Germinal center (tissue), 1 donor: ENCODE measurements at places on chromosomes 7 and 10.
A peak's percentile ranks its signal among the peaks of the same experiment; 100 is the strongest.

GRCh38 chr7:113774182-113774807, 144.5 kb downstream of the PPP1R3A start:
- peak; percentile 3 for DNase-seq

DNA sequence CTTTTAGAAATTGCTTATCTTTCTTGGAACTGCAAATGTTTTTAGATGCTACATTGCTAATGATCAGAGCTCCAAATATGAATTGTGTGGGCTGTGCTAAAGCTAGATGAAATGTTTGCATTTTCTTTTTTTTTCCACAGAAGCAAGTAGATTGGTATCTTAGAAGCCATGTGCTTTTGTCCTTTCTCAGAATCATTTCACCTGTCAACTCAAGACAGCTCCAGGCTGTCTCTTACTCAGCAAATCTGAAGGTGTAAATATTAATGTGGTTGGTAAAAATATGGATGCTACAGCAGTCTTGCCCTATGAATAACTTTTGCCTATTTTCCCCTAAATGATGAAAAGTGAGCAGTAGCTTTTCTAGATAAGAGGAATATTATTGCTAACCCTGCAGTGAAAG, 41.2 kb downstream of the AP3M1 start:
- DNase-seq: no peak

- no peak for DNase-seq
These were observed 18.0 kb upstream of the DLG5 start for GRCh38 chr10:77944519-77944918.

- DNase-seq: peak; percentile 13
These were observed 232.7 kb upstream of the TAC1 start for GRCh38 chr7:97499204-97499603.

DNA sequence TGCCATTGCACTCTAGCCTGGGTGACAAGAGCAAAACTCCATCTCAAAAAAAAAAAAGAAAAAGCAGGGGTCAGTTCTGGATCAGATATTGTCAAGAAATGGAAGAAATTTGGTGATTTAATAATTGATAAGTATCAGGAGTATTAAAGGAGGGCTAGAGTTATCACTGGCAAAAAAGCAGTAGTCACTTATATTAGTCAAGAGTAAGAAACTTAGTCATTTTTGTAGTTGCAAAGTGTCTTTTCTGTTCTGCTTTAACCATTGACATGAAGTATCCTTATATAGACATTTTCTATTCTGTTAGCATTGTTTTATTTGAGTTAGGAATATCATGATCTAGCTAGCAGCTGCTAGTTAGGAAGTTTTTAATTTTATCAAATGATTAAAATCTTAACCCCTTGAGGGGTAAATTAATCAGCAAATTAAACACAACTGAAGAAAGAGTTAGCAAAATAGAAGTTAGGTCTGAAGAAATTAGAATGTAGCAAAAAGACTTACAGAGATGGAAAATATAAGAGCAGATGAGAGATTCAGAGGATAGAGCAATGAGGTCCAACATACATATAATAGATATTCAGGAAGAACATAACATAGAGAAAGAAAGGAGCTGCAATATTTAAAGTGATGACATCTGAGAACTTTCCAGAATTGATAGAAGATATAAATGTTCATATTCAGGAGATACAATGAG, 7.3 kb upstream of the CCDC6 start:
- no peak for DNase-seq

- DNase-seq: no peak
These were observed 1.0 kb upstream of the CHST15 start for GRCh38 chr10:124094419-124094785.

DNA sequence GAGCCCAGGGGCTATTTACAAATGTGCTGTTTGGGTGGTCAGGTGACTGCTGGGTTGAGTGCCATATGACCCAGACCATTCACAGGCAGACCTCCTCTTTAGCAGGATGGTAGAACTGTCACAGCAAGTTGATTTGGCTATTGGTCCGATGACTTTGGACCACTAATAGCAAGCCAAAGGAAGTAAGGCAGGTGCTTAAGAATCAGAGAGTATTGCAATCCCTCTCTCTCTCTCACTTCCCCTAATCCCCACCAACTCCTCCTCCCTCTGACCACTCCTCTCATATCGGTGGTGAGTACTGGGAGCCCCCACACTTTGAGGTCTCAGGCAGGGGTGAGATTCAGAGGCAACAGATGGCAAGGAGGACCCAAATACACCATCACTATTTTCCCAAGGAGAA, 165.3 kb downstream of the TRIL start:
- DNase-seq: no peak

- DNase-seq: no peak
These were observed 157.3 kb upstream of the AUTS2 start for GRCh38 chr7:69440976-69441375.

DNA sequence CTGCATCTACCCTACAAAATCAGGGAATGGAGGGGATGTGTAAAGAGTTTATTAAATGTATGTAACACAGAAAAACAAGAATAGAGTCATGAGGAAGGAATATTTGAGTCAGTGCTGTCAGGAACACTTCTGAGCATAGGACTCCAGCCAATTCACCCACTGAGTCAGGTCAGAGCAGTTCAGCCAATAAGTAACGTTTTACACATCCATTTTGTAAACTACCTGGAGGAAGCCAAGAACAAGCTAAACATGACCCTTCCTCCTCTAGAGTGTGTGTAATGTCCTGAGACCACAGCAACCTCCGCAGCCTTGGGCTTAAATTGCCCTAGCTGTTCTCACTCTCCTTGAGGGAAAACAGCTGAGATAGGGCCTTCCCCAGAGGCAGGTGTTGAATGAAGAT, 691.5 kb upstream of the LRRN3 start:
- DNase-seq: no peak

DNA sequence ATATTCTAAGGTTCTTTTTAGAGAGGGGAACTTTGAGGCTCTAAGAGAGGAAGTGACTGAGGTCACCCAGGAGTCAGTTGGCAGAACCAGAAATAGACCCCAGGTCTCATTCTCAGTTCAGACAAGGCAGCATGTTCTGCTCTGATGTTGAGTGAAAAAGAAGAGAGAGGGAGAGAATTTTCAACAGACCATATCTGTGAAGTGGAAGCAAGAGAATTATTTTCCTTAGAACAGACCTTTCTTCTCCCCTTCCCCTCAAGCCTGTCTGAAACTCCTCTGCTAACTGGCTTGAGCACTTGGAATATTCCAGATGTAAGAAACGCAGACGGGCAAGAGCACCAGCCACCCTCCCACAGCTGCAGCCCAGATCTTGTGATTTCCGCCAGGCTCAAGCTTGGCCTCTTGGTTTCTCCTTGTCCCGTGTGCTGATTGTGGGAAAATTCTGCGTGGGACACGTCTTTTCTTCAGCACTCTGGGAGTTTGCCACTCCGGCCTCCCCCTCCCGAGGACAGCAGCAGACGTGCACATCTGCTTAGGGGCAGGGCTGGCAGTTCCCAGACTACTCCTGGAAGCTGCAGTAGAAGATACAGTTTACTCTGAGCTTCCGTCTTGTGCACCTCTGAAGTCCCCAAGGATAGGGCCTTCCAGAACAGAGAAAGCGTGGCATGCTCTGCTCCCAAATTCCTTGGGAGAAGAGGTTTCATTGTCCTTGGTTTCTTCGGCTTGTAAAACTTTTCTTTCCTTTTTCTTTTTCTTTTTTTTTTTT, 22.7 kb upstream of the IKZF1 start:
- DNase-seq: peak; percentile 46

DNA sequence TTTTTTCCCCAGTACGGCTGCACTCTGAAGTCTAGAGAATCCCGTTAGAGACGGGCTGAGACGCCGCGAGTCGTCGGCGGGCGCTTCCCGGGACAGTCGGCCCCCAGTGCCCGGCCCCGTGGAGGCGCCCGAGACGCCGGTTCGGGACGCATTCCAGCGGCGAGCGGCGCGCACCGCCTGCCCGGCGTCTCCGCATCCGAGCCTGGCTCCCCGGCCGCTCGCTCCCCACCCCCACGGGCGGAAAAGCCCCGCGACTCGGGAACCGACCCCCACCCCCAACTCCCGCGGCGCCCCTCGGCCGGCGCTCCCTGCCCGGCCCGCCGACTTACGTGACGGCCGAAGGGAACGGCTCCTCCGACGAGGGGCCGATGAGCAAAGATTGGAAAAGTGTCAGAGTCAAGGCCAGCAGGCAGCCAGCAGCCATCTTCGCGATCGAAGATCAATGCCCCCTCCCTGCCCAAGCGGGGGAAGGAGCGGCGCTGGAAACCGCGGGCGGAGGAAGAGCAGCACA, 486 bp downstream of the CACNA2D1 start:
- no peak for DNase-seq

DNA sequence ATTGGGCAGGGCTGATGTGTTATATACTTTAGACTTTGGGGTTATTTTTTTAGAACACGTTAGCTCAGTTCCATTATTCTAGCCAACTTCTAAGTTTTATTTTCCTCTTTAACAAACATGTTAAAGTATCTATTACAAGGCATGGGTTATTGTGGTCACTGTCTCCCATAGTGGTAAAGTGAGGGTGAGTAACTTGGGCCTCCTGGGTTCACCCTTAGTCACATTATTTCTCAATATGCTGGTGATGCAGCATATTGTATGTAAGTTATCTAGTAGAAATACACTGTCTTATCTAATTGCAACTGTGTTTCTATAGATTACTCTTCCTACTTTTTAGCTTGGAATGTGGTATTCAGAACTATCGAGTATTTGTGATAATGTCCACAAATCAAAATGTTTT, 65.9 kb downstream of the BBS9 start:
- DNase-seq: no peak

DNA sequence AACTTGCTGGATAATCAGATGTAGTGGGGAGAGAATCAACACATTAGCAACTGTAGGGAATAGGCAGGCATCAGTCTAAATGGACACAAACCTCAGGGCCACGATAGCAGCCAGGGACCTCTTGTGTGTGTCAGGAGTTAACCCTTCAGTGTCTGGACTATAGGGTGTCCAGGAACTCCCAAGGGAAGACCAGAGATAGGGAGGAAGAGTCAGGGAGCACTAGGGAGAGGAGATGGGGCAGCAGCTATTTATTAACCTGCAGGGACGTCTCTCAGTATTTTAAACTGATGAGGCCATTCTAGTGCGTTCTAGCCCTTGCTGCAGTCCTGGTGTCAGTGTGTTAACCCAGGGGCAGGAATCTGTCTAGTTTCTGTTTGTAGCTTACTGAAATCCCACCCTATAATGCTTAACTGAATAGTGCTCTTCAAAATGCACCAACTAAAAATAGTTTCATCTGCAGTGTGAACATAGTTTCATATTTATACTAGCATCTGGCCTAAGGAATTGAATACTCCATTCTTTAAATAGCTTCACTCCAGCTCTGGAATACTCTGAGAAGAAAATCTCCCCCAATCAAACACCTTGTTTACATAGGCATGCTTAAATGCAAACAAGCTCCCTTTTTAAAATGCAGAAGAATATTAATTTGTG, 62.7 kb downstream of the ARID5B start:
- DNase-seq: no peak

DNA sequence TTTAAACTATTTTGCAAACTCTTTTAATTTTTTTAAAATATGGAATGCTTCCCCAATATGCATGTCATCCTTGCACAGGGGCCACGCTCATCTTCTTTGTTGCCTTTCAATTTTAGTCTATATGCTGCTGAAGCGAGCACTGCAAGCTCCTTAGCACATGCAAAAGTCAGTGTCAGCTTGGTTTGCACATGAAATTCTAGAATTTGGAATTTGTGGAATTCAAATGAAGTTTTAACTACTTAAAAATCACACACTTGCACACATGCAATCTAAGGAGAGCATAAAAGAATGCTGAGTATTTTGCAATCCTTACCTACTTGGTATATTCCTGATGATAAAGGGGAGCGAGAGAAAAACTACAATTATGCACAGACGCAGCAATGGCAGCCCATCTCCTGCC, 78.3 kb upstream of the ATP6V0A4 start:
- no peak for DNase-seq

GRCh38 chr10:34589275-34589674, 225.8 kb downstream of the PARD3 start:
- DNase-seq: no peak

- DNase-seq: no peak
These were observed 85.3 kb downstream of the SEMA3C start for GRCh38 chr7:80833289-80834268.

- peak; percentile 92 for DNase-seq
These were observed at the start of gene VOPP1 for GRCh38 chr7:55572378-55573233. VOPP1 (minus strand) TSS chr7:55572502; CDS start chr7:55572324, 178 bp downstream.

DNA sequence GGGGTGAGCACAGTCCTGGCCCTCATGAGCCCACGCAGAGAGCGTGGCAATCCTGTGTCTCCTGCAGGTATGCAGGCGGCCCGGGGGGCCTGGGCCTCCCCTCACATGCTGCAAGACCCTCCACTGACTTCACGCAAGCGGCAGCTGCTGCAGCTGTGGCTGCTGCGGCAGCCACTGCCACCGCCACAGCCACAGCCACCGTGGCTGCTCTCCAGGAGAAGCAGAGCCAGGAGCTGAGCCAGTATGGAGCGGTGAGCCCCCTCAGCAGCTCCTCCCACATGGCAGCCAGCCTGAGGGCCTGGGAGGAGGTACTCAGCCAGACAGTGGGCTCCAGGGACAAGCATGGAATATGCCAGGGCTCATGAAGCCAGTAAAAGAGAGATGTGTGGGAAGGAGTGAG, 8.7 kb downstream of the ZMIZ2 start:
- DNase-seq: no peak

DNA sequence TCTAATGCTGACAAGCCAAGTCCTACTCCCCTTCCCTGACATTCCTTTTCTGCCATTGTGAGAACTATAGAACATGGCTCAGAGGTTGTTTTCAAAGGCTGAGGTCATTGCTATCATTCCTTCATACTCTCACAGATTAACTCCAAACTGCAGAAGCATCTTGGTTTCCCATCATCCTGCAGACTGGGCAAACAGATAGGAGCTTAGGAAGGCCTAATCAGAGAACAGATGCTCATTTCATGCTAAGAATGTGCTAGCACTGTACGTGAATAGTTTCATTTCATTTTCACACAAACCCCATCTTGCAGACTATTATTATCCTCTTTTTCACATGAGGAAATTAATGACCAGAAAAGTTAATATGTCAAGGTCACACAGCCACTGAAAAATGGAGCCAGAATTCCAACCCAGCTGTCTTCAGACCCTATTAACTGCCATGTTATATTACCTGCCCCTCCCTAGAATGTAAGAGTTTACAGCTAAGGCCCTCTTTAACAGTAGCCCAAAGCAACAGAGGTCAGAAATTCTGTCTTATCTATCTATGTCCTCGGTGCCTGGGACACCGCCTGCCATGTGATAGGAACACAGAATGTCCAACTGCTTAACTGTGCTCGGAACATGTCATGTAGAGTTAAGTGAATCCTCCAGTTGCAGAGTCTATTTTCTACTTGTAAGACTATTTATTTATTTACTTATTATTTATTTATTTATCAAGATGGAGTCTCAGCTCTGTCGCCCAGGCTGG, 2.9 kb upstream of the LCOR start:
- no peak for DNase-seq

- DNase-seq: no peak
These were observed 205.9 kb downstream of the SKAP2 start for GRCh38 chr7:26658389-26659084.
